ENCODE measurements at places on chromosomes 5 and 9.

GRCh38 chr5:140296289-140296688 is 6.6 kb downstream of the PFDN1 start:
- DNase-seq, result no peak

DNA sequence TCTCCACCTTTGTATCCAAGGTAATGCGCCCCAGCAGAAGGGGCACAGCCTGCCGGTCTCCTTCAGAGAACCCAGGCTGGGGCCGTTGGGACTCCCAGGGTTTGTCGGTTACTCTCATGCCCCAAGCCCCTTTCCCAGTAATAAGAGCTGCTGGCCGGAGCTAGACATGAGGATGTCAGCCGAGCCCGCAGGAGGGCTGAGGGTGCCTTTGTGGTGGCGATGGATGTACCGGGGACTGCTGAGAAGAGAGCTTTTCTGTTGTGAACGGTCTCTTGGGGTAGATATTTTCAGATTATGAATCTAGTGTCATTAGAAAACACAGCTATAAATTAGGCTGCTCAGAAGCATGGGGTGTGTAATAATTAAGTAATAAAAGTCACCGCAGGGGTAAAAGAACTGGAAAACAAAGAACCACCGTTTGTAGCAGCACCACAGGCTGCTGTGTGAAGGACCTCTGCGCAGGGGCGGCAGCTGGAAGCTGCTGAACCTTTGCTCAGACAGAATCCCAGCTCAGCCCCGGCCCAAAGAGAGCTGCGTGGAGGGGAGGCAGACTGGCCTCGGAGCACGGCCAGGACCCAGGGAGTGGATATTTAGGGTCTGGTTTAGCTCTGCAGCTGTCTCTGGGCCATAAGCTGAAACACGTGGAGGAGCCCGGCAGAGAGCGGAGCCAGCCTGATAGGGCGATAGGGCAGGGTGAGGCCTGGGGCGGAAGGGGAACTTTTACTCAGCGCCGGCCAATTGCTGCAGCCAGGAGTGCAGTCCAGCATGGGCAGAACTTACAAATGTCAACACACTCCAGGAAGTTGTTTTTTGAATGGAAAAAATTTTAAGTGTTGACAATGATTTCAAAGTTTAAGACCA is 50.5 kb upstream of the BARHL1 start:
- DNase-seq, result no peak

DNA sequence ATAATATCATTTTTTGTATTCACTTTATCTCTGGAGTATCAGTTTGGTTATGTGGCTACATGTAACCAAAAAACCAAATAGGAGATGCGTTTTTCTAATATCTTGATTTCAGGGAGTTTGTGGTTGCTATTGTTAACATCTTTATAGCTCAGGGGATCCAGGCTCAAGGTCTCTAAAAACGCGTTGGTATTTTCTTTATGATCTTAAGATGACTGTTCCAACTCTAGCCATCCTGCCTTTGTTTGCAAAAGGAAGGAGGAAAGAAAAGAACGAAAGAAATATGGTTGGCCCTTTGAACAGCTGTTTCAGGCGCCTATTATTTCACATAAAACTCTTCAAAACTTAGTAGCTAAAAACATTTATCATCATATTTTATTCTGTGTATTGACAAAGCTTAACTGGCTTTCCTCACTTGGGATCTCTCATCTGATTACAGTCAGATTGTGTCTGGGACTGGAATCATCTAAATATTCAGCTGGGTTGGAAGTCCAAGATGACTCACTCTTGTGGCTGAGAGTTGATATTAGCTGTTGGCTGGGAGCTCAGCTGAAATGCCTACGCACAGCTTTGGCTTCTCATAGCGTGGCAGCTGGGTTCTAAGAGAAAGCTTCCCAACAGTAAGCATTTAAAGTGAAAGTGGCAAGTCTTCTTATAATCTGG is 60.1 kb downstream of the FAM174A start:
- DNase-seq, result peak; percentile 56

DNA sequence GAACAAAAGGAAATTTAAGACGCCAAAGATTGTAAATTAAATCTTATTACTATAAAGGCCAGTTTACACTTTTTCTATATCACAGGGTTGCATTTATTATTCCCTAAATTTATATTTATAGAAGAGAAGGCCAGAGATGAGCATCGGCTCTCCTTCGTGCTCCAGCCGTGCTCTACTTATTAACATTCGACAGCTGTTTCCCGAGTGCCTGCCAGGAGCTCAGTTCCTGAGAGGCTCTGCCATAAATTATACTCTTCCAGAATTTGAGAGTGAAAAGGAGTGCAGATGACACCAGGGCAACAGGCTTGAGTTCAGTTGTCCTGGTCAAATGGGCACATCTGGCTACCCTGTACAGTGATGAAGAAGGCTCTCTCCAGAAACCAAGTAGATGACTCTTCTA is 70.1 kb downstream of the PCSK5 start:
- no peak for DNase-seq

- peak; percentile 85 for DNase-seq
Observed at GRCh38 chr5:91101600-91102379, 281.3 kb downstream of the ARRDC3 start.

DNA sequence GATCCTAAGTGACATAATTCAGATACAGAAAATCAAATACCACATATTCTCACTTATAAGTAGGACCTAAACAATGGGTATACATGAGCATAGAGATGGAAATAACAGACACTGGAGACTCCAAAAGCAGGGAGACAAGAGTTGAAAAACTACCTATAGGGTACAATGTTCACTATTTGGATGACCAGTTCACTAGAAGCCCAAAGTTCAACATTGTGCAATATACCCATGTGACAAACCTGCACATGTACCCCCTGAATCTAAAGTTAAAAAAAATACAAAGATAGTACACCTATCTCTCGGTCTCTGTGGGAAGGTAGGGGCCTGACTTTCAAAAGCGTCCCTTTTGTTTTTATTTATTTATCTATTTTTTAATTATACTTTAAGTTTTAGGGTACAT is 11.7 kb upstream of the OR1N1 start:
- DNase-seq, result no peak

DNA sequence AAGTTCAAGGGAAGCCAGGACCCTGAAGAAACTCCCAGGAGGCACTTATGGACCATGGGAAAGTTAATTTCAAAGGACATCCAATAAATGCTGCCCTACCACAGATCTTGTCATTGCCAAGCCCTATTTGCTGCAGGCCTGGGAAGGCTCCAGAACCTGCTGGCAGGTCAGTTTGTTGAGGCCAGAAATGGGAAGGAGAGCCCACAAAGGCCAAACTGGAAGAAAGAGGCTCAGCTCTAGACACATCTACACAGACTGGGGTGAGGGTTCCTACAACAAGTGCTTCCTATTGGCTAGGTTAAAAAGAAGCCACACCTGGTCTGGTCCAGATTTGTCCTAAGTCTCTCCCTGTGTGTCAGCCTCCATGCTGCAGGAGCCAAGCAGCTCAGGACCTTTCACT is 94.4 kb downstream of the SIL1 start:
- DNase-seq, result no peak

DNA sequence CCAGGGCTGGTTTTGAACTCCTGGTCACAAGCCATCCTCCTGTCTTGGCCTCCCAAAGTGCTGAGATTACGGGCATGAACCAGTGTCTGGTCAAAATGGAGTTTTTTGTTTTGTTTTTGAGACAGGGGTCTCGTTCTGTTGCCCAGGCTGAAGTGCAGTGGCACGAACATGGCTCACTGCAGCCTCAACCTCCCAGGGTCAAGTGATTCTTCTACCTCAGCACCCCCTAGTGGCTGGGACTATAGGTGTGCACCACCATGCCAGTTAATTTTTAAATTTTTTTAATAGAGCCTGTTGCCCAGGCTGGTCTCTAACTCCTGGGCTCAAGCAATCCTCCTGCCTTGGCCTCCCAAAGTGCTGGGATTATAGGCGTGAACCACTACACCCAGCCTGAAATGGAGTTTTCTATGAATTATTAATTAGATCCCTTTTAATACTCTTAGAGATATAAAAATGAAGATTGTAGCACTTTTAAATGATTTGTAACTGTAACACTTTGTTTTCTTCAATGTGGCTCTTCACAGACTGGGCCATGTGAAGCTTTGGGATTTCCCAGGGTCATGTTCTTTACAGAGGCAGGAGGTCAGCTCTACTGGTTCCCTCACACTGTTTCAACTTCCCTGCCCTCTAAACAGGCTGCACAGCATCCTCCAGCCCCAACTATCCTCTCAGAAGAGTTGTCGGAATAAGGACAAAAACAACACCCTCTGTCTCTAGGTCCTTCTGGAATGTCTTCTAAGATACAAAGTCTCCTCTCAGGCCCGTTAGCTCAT is 32.7 kb upstream of the SPARC start:
- peak; percentile 19 for DNase-seq

DNA sequence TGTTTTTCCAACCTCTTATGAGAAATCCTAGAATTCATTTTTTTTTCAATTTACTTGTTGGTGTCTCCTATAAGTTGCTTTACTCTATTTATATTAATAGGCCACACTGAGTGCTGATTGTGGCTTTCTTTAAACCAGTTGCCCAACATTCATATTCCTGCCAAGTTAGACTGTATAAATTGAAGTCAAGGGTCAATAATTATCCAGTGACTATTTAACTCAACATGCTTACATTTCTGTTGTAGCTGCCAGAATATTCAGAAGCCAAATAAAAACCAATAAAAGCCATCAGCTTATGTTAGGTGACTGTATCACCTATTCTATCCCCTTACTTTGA is 169.0 kb downstream of the PTPRD start:
- DNase-seq, result no peak

DNA sequence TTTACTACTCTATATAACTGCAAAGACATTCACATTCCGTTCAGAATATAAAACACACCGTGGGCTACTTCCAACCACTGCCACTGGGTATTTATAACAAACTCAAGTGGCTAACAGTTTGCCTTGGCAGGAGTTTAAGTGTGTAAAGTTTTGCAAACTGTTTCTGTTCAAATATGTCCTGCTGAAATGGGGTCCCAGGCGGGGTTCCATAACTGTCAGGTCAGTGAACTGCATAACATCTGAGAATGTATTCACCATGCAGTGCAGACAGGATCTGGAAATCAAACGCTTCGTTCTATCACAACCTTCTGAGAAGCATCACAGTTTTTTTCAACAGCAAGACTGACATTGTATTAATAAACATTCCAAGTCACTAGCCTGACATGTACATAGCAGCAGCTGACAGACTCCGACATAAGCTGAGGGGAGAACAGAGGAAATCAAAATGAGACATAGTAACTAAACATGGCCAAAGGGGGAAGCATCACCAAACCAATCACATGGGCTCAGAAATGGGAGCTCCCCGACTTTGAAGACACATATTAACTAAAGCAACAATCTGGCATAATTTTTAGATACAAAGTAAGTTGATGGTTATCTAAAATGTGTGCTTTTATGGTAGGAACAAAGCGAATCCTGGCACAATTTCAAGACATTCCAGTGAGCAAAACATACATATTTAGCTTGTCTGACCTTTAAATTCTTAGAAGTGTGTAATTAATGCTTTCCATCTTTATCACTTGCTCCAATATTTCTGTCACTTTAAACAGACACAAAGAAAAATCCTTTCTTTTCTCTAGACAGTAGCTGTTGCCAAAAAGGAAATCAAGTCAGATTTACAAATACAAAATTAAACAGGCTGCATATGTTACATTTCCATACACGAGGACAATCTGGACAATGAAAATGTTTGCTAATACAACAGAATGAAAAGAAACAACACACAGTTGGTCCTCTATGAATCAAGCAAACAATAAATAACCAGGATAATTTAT is 156.8 kb downstream of the MAPKAP1 start:
- DNase-seq, result no peak

DNA sequence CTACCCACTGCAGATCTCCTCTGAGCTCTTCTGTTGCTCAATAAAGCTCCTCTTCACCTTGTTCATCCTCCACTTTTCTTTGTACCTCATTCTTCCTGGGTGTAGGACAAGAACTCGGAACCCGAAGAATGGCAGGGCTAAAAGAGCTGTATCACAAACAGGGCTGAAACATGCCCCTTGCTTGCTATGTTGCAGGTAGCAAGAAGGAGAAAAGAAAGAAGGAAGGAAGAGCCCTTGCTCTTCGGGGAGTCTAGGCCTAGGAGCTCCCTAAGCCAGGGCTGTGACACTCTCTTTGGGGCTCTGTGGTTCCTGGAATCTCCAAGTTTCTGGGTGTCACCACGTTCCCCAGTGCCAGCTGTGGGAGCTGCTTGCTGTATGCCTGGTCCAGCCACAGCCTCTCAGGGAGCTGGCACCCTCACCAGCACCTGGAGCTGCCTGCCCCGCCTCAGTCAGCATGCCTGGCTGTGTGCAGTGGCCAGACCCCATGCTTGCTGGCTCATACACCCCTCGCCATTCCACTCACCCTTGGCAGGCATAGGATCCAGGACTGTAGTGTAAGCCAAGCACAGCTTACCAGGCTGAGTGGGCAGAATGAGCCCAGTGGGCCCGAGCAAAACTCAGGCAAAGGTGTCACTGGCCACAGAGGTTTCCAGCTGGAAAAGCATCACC is 274.8 kb upstream of the ADRA1B start:
- DNase-seq, result no peak

GRCh38 chr5:98414938-98415337 is 358.5 kb upstream of the RGMB start:
- DNase-seq, result no peak

DNA sequence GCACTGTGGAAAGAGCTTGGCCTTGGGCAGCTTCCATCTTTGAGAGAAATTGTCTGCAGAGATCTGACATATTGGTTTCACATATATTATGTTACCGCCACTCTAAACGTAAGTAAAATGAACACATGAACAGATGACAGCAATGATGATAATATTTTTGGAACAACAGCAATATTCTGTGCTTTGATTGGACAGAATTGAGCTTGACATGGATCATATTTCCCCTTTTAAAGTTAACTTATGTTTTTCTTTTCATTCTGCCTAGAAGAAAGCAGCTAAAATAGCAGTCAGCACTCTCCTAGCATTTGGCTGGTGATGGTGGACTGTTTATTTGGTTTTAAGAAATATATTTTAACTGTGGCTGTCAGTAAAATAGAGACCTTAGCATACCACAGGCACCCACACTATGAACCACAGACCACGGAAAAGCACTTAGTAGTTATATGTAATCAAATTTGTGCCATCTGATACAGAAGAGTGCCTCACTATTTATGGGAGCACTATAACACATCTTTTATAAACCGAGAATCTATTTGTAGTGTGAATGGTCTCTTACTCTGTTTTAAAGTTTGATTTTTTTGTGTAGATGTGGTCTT is 1.8 kb upstream of the CFAP95 start:
- DNase-seq, result no peak

GRCh38 chr5:1961304-1961946 is 78.7 kb upstream of the IRX4 start:
- no peak for DNase-seq

GRCh38 chr5:32827981-32828380 is 116.9 kb downstream of the NPR3 start:
- no peak for DNase-seq
